H7 (cell line): ENCODE measurements at places on chromosomes 3 and 15. TPM values are rescaled to one million over a fixed set of nuclear protein-coding genes. Genes with fewer than 3 reads are reported as not detected.

GRCh38 chr3:15633766-15634598, 32.4 kb downstream of the BTD start:
- DNase-seq: no peak

DNA sequence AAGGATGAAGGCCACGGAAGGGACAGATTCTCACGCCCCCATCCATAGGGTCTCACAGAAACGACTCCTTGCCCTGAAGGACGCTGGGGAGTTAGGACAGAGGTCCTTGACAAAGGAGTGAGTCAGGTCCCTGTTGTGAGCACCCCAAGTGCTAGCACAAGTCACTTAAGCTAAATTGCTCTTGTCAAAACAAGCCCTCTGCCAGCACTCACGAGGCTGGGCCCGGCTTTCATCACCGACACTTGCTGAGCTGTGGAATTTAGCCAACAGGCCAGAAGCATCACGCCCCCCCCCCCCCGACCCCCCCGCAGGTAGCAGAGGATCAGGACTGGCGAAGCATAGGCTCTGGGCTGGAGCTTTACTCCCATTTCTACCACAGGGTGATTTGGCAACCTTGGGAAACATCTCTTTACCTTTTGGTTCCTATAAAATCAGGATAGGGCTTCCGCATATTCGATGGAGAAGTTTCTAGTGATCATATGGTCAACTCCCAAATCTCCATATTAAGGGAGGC, 75.4 kb downstream of the ADCY5 start:
- DNase-seq: no peak

GRCh38 chr15:95131131-95131556, 899.8 kb downstream of the MCTP2 start:
- DNase-seq: no peak

DNA sequence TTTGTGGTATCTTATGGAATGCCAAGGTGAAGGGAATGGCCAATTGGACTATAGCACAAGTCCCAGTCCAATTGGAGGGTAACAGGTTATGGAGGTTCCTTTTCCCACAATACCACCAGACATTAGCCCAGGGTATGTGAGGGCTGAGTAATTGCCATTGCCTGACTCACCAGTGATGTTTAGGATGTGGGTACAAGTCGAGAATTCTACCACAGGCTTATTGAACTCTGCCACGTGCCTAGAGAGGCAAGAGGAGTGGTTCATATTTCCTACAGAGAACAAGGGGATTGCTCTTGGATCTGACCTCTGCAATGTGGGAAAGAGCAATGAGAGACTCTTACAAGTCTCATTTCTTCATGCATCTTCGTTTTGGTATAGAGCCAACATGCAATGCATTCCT, 85.0 kb upstream of the XCR1 start:
- DNase-seq: no peak

DNA sequence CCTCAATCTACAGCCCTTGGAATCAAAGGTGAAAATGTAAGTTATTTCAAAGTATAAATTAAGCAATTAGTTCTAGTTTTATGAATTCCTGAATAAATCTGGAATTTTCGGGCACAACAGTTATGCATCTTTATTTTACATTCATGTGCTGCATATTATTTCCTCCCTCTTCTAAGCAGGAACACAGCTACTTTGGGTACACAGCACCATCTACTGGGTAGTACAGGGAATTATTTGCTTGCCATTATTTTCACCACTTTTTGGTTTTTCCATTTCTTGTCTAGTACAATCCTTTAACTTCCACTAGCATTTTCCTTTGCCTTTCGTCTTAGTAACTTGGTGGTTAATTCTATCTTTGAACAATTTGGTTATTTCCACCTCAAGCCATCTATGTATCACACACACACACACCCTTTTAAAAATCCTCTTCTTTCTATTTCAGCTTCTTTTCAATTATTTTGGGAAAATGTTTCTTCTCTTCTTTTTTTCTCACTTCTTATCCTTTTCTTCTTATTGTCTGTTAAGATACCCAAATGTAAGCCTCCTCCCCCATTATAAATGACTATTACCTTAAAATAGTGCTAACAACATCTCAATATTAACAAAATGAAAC, 451.0 kb downstream of the MFSD1 start:
- peak; percentile 30 for DNase-seq

GRCh38 chr3:181278468-181279238, 289.1 kb upstream of the DNAJC19 start:
- DNase-seq: peak; percentile 11

DNA sequence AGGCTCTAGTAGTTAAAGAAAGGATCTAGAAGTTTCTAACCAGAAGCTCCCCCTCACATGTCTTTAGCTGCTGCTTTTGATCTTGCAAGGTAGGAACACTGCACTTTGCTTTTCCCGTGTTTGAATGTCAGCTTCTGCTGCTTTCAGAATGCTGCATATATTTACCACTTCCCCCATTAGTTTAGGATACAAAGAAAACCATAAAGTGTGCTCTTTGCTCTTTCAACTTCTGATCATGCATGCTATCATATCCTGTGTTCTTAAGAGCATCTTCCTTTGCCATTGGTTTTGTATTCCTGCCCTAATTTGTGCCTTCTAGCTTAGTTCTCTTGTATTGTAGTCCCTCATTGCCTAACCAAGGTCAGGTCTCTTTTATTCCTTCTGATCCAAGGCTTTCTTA, 43.3 kb downstream of the ZNF609 start:
- no peak for DNase-seq

- DNase-seq: no peak
Observed at GRCh38 chr3:58672451-58672850, 5.9 kb upstream of the FAM3D start.

GRCh38 chr15:81023483-81024264, 23.0 kb downstream of the TLNRD1 start:
- no peak for DNase-seq

GRCh38 chr3:45002139-45002660, 23.9 kb upstream of the CLEC3B start:
- DNase-seq: no peak

DNA sequence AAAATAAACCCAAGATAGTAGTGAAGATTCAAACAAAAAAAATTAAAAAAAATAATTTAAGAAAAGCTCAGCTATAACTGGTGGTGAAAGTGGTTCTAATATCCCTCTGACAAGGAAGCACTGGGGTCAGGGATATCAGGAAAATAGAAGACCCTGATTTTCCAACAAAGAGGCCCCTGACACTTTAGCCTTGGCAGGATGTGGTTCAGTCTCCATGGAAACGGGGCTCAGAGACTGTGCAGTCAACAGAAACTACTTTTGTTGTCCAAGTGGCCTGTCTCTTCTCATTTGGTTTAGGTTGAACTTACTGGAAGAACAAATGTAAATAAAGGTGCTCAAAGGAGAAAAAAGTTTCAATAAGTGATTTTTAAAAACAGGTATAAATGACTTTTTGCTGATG, 27.2 kb downstream of the INTS14 start:
- no peak for DNase-seq

GRCh38 chr3:73561494-73561893, 63.2 kb downstream of the PDZRN3 start:
- no peak for DNase-seq

- DNase-seq: no peak
Observed at GRCh38 chr3:82685761-82686160, 924.3 kb upstream of the GBE1 start.

DNA sequence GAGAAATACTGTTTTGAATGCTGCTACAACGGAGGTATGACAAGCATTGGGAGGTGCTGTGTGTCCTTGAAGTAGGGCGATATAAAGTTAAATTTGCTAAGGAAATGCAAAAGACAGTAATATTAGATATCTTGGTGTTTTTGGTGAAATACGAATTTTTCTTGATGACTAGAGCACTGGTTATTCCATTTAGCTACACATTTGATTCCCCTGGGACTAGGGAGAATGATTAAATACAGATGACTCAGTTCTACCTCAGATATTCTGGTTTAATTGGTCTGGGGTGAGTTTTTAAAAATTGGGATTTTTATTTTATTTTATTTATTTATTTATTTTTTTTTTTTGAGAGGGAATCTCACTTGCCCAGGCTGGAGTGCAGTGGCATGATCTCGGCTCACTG, 18.7 kb upstream of the GADL1 start:
- no peak for DNase-seq

- no peak for DNase-seq
Observed at GRCh38 chr3:4751029-4751501, 228.2 kb upstream of the BHLHE40 start.

GRCh38 chr15:58627701-58628100, 121.8 kb downstream of the ADAM10 start:
- DNase-seq: no peak

GRCh38 chr3:63679186-63679585, 26.7 kb downstream of the SNTN start:
- no peak for DNase-seq

GRCh38 chr3:14685179-14685578, 10.2 kb downstream of the C3orf20 start:
- no peak for DNase-seq

GRCh38 chr3:75329476-75330097, 334.5 kb upstream of the FRG2C start:
- peak; percentile 21 for DNase-seq

DNA sequence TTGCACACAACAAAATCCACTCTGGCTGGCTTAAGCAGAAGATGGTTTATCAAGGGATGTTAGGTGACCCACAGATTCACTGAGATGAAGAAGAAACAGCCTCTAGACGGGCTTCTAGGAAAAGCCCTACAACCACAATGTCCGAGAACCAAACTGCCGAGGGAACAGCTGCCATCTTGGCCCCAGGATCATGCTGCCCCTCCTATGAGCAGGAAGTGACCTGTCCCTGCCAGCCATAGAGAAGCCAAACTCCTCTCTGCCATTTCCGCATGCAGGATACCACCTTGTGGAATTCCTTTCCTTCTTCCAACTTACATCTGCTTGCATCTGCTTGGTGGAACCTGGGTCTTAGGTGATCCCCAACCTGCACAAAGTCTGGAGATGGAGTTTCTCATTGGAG, 11.4 kb upstream of the POMGNT2 start:
- DNase-seq: no peak

DNA sequence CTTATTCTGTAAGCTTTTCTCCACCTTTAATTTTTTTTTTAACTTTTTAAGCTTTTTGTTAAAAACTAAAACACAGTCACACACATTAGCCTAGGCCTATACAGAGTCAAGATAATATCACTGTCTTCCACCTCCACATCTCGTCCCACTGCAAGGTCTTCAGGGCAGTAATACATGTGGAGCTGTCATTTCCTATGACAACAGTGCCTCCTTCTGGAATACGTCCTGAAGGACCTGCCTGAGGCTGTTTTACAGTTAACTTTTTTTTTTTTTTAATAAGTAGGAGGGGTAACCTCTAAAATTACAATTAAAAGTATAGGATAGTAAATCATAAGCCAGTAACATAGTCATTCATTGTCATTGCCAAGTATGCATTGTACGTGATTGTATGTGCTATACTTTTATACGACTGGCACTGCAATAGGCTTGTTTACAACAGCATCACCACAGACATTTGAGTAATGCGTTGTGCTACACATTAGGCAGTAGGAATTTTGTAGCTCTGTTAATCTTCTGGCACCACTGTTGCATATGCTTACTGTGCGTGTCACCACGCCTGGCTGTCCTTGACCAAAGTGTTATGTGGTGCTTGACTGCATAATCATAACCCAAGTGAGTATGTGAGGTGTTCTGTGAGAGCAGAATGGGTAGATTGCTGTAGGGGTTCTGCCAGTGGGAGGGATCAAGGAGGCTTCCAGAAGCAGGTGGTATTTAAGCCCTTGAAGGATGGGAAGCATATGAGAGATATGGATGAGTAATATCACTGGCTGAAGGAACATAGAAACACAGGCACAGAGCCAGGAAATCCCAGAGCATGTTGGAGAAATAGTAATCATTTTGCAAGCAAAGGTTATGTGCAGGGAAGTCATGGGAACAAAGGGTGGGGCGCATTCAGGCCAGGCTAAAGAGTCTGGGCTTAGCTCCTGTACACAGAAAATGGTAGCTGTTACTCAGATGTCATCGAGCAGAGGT, 18.3 kb downstream of the FBXO22 start:
- no peak for DNase-seq

SAMD7 gene
- total RNA-seq: not detected in 2 replicates

SH3GL3 gene
- 6.8 and 7.0 TPM in 2 replicates for total RNA-seq

SKIC8 gene
- 64.0 and 87.1 TPM in 2 replicates for total RNA-seq

TP53BP1 gene
- total RNA-seq: 36.6 and 43.5 TPM in 2 replicates

EPM2AIP1 gene
- 4.3 and 7.5 TPM in 2 replicates for total RNA-seq

SLC9C1 gene
- 0.38 and 0.41 TPM in 2 replicates for total RNA-seq

ANKRD63 gene
- total RNA-seq: 0.22 and 0.45 TPM in 2 replicates
